Suppressor macrophage treated with lipopolysaccharide for 1 hour (primary cell): ENCODE measurements at places on chromosomes 2 and 18.

DNA sequence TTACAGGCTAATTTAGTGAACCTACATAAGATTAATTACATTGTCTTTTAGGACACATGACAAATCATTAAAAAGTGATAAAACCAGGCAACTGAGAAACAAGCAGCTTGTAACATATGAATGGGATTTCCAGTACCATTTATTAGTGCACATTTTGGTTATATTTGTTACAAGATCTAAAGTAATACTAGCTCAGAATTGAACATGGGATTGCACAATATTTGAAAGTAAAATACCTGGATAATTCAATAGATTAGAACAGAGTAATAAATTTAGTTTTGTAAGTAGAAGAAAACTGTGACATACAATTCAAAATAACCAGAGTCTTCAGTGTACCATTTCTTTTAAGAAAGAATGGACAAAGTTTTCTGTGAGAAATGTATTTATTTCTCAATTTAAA is 1400.7 kb upstream of the ACVR2A start:
- DNase-seq = no peak

- DNase-seq = no peak
Observed at GRCh38 chr2:14749884-14750283, 117.4 kb downstream of the LRATD1 start.

DNA sequence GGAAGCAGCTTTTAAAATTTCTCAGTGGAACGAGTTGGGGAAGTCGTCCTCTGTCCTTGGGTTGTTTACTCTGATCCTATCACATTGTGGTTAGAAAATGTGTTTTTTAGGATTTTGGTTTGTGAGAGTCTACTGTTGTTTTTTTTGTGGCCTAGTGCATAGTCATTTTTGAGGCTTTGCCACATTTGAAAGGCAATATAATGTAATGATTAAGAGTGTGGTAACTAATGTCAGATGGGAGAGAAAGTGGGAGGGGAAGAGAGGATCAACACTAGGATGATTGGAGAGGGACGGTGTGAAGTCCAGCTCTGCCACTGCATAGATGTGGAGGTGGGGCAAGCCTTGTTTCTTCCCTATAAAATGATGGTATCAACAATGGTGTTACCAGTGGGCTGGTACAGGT is 8.5 kb downstream of the SP140L start:
- no peak for DNase-seq

DNA sequence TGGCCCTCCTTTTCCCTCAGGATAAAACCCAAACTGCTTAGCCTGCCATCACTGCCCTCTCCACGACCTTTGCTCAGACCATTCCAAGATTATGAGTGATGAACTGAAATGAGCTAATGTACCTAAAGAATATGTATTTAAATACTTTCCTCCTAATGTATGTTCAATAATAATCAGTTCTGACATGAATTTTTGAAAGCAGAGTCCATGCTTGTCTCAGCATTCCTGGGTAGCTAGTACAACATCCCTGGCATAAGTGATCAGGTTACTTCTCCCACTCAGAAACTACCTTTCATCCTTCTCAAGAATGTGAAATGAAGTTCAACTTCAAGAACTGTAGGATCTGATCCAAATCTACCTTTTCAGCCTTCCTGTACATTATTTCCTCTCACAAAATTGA is 103.6 kb downstream of the UNC80 start:
- no peak for DNase-seq

DNA sequence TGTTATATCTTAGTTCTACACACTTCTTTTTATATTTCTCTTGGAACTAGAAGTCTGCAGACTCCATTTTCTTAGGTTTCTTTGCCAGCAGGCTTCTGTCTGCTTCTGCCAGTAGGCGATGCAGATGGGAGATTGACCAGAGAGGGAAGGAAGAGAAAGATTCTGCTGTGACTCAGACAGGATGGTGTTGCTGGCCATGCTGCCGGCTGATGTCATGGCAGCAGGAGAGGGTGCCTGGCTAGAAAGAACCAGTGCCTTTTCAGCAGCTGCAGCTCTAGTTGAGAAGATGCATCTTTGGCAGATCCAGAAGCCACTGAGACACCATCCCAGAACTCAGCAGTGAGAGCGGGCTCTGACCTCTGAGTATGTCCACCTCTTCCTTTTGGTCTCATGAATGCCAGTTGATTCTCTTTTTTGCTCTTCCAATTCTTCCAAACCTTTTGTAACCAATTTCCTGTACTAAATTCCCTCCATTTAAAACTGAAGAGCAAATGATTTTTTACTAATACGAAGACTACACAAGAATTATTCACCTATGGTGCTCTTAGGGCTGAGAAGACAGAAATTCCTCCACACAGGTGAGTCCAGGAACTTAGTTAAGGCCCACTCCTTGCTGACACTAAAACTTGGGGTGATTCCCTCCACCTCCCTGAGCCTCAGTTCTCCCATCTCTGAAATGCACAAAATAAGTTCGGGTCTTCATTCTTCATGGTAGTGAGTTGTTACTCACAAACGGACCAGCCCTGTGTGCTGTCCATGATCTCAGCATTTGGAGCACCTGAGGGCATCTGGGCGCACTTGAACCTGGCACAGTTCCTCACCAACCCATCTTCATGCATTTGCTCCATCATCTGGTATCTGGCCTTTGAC is 200.7 kb downstream of the MYCN start:
- no peak for DNase-seq

- DNase-seq = no peak
Observed at GRCh38 chr2:204279819-204280218, 265.5 kb upstream of the PARD3B start.

GRCh38 chr2:196413821-196414274 is 225.7 kb upstream of the CCDC150 start:
- DNase-seq = peak; percentile 40

DNA sequence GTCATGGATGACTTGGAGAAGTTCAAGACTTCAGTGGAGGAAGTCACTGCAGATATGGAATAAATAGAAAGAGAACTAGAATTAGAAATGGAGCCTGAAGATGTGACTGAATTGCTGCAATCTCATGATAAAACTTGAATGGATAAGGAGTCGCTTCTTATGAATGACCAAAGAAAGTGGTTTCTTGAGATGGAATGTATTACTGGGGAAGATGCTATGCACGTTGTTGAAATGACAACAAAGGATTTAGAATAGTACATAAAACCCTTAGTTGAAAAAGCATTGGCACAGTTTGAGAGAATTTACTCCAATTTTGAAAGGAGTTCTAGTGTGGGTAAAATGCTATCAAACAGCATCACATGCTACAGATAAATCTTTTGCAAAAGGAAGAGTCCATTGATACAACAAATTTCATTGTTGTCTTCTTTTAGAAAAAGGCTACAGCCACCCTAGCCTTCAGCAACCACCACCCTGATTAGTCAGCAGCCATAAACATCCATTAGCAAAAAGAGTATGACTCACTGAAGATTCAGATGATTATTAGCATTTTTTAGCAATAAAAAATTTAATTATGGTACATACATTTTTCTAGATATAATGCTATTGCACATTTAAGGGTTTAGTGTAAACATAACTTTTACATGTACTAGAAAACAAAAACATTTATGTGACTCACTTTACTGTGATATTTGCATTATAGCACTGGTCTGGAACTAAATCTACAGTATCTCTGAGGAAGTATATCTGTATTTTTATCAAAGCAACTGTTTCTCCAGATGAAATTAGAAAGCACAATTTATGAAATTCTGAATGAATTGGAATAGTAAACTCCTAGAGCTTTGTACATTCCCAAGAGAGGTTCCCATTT is 110.5 kb upstream of the TACR1 start:
- DNase-seq = no peak

DNA sequence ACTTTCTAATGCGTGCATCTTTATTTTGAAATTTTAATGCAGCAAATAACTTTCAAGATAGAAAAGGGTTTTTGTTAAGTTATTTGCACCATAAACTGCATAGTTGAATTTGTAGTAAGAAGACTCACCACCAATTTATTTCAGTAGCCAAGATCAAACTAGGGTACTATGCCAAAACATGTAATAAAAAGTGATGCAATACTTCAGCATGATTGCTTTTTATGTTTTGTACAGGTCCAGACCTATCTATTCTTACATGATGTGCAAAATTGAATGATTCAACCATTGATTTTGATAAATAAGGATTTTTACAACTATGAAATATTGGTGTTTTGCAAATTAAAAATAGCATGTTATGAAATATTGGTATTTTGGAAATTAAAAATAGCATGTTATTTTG is 26.7 kb downstream of the AGPS start:
- DNase-seq = no peak

DNA sequence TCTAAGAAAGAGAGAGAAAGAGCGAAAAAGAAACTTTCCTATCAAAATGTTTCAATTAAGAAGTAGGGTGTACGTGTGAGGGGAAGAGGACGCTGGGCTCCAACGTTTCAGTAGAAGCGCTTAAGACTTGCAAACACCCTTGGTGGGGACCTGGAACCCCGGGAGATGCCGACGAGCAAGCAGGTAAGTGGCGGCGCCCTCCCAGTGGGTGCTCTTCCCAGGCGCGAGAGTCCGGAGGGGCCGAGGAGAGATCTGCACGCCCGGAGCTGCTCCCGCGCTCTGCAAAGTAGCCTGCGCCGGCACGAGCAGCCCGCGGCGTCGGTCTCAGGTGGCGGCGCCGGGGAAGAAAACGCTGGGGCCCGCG is 678 bp upstream of the OTX1 start:
- DNase-seq = no peak

DNA sequence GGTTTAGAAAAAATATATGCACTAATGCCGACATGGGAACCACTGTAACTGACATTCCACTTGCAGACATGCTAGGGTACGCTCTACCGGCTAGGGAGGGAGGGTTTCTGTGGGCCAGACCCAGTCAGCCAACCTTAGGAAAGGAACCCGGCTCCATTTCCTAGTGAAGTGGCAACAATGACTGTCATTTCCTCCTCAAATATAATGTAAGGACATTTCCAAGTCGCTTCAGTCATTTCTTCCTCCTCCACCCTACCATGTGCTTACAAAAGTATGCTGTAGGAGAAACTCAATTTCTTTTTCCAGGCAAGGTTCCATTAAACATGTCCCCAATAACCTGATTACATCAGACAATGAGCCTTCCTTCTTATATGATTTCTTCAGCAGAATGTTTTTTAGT is 64.3 kb upstream of the PSMD14 start:
- no peak for DNase-seq

DNA sequence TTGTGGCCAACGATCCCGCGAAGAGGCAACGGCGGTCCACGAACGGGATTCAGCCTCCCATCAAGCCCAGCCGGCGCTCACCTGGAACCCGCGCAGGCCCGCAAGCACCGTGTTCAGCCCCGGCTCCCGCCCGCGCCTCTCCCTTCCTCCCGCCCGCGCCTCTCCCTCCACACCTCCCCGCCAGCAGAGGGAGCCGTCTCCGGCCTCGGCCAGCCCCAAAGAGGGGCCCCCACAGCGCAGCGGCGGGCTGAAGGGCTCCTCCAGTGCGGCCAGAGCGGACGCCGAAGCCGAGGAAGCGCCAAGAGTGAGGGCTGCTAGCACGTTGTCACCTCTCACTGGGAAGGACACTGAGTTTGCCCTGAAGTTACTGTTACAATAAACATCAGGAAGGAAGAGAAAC is 55.3 kb upstream of the LAPTM4A start:
- peak; percentile 23 for DNase-seq

- DNase-seq = no peak
Observed at GRCh38 chr2:240348522-240348921, 86.9 kb upstream of the GPC1 start.

DNA sequence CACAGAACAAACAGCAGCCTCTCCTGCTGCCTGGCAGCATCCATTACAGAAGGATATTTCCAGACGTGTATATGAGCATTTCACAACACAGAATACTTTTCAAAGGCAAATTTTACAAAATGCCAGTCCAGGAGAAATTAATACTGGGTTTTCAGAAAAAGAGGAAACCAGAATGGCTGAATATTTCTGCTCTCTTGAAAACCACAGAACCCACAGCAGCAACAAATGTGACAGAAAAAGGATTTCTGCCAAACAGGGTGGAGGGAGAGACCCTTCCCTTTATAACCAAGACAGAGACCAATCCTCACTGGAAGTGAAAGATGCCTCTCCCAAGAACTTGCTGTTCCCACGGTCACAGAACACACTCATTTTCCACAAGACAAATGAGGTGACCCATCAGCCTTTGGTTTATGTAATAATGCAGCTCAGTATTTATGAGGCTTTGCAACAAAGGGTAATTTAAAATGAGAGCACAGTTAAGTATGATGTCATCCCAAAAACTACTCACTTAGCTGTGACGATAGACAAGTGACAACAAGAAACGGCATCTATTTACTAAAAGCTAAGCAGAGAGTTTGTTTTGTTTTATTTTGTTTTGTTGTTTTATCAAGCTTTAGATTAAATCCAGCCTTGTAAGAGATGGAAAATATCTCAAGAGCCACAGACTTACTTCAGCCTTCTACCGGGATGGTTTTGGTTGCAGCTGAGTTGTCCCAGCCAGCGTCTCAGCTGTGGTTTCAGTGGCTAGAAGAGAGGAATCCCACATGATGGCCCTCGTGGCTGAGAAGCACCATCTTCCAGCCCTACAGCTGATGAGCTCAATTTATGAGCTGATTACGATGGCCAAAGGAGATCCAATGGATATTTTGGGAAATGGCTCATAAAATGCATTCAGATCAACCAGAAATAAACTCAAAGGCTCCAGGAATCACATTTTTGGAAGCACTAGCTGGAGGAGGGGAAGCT is 249.3 kb upstream of the AGAP1 start:
- DNase-seq = no peak

- DNase-seq = no peak
Observed at GRCh38 chr2:1864981-1865421, 120.7 kb upstream of the PXDN start.

DNA sequence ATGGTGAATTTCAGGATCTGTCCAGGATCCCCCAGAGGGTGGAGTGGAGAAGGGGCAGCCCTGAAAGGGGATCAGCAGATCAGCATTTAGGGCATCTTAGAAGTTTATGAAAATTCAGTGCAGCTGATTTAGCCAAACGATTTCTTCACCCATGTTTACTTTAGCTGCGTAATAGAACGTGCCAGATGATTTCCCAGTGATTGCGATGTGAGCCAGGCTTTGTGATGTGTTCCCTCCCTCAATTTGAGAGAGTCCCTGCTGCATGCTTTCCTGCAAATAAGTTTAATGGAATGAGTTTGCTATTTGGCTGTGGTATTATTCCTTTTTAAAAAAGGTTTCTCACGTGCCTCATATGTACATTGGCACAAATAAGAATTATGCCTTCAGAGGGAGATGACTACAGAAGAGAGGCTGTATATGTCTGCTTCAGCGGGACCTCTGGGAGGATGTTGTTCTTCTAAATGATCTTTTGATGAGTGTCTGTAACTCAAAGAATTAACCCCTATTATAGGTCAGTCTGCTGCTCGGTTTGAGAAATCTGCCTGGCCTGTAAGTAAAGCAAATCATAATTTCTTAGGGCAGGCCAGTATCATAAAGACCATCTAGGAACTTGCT is 111.9 kb downstream of the MRO start:
- DNase-seq = no peak

GRCh38 chr2:1371082-1371481 is 42.2 kb upstream of the TPO start:
- DNase-seq = no peak

- DNase-seq = peak; percentile 29
Observed at GRCh38 chr2:203059567-203060240, 45.0 kb downstream of the NBEAL1 start.

- no peak for DNase-seq
Observed at GRCh38 chr2:48144777-48145176, 238.5 kb upstream of the FBXO11 start.

GRCh38 chr2:239903803-239904202 is 121.3 kb downstream of the NDUFA10 start:
- no peak for DNase-seq

GRCh38 chr18:74333091-74333490 is 17.5 kb downstream of the C18orf63 start:
- no peak for DNase-seq

GRCh38 chr2:33229646-33230045 is 246.8 kb upstream of the RASGRP3 start:
- DNase-seq = no peak
